ENCODE measurements at places on chromosomes 3 and 15.
A peak's percentile ranks its signal among the peaks of the same experiment; 100 is the strongest.

GRCh38 chr15:59335207-59335786, 37.4 kb downstream of the MYO1E start:
- DNase-seq, result no peak

- DNase-seq, result peak; percentile 12
These were observed 11.0 kb downstream of the VILL start for GRCh38 chr3:38001456-38002081.

DNA sequence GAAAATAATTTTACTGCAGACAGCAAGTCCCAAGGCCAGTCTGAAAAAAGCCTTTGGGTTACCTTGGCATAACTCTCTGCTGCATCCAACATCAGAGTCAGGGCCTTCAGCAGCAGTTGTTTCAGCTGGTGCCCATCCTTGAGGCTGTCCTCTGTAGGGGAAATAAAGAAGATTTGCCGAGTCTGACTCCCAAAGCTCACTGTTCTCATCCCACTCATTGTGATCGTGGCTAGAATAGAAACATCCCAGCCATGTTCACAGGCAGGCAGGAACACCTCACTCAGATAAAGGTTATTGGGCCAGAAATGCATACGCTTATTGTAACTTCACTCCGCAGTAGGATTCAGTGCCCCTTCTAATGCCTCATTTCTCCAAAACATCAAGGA, 29.2 kb downstream of the EIF3J start:
- no peak for DNase-seq

DNA sequence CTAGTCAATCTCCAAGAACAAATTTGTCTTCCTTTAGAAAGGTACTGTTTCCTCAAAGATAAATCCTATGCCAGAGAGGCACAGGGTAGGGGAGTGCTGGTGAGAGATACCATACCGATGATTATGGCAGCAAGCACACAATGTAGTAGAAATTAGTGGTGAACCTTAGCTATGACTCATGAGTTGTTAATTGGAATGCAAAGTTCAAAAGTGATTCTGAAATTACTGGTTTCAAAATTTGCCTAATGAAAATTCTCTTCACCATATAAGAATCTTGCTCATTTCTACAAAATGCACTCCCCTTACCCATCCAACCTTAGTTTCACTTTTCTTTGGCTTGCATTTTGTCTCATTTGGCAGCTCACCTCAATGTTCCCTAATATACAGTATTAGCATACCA, 139.5 kb upstream of the SLC2A2 start:
- DNase-seq, result no peak

- DNase-seq, result no peak
These were observed 107.5 kb upstream of the GALNT15 start for GRCh38 chr3:16066975-16067374.

DNA sequence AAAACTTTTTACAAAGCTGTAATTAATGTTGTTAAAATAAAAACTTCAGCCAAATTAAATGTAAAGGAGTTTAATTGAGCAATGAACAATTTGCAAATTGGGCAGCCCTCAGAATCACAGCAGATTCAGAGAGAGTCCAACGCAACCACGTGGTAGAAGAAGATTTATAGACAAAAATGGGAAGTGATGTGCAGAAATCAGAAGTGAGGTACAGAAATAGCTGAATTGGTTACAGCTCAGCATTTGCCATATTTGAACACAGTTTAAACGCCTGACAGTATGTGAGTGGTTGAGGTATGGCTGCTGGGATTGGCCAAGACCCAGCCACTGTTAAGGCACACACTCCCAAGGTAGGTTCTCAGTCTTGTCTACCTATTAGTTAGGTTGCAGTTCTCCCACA, 14.4 kb upstream of the PLA2G4D start:
- DNase-seq, result peak; percentile 7

Data from Kasumi-1 (cell line).